ENCODE measurements at places on chromosomes 5 and 9. TPM values are rescaled to one million over a fixed set of nuclear protein-coding genes. Genes with fewer than 3 reads are reported as not detected.

- no peak overlapping the region for H3K27ac ChIP-seq
- H3K4me3 ChIP-seq, result no peak overlapping the region
- no peak for DNase-seq
Measured at GRCh38 chr9:15332939-15333338, 25.9 kb upstream of the TTC39B start.

DNA sequence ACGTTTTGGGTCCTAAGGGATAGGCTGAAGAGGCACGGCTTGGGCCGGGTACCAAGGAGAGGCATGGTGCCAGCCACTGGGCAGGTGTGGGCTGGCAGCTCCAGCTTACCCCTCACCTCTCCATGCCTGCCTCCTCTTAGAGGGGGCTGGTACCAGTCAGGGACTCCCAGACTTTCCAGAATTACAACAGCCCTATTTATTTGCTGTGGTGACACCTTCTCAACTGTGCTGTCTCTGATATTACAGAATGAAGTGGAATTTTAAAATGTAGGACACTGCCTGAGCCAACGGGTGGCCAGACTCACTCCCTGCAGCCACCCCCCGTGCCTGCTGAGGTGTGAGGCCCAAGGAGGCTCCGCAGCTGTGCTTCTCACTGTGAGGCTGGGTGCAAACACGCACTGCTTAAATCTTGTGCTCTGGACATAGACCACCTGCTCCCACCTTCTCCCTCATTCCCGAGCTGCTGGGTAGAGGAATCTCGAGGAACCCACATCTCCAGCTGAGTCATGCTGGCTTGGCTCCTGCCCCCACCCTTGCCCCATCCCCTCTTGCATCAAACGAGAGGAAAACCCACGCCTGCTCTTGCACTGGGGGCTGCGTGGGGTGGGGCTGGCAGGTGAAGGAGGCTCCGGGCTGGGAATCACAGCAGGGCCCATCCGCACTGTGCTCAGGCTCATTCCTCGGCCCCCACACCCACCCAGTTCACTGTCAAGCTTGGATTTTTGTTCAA is 47.9 kb downstream of the PRRT1B start:
- no peak for DNase-seq
- H3K4me3 ChIP-seq, result no peak overlapping the region
- no peaks in the 10 kb centered on the region for H3K27me3 ChIP-seq
- H3K27ac ChIP-seq, result no peak overlapping the region

- no peak for DNase-seq
- H3K27ac ChIP-seq, result peak overlapping the region; percentile 19
- no peaks in the 10 kb centered on the region for H3K27me3 ChIP-seq
- H3K4me3 ChIP-seq, result no peak overlapping the region
- no peaks in the 10 kb centered on the region for H3K36me3 ChIP-seq
Measured at GRCh38 chr9:84285381-84285780, 55.2 kb downstream of the SLC28A3 start.

- H3K27ac ChIP-seq, result no peak overlapping the region
- no peaks in the 10 kb centered on the region for H3K36me3 ChIP-seq
- H3K27me3 ChIP-seq, result no peaks in the 10 kb centered on the region
Measured at GRCh38 chr5:16757989-16758501, 141.2 kb upstream of the RETREG1 start.

DNA sequence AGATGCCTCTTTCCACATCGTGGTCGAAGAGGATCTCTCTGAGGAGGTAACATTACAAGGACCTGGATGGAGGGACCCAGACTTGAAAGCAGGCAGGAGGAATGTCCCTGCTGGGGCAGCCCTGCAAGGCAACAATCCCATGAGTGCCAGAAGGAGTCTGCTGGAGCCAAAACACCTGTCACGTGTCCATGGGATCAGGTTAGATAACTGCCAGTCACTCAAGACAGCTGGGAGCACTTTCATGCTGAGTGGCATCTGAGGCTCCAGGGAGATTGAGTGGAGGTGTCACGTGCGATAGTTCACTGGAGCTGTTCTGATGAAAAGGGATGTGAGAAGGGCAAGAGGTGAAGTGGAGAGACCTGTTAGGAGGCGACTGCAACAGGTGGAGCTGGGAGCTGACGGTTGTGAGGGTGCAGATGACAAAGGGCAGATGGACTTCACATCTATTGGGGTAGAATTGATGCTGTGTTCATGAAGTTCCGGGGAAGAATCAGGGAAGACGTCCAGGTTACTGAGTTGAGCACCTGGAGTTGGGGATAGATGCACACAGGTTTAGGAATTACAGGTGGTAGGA is 68.4 kb downstream of the ICE1 start:
- peaks cover 5% of the 10 kb centered on the region for H3K27me3 ChIP-seq
- H3K27ac ChIP-seq, result no peak overlapping the region
- no peak for DNase-seq
- H3K36me3 ChIP-seq, result peaks cover 2% of the 10 kb centered on the region
- no peak overlapping the region for H3K4me3 ChIP-seq
- H3K4me1 ChIP-seq, result peaks cover 10% of the 10 kb centered on the region

GRCh38 chr9:135605238-135605781 is 34.0 kb downstream of the GLT6D1 start:
- no peaks in the 10 kb centered on the region for H3K4me1 ChIP-seq
- DNase-seq, result peak; percentile 2
- no peak overlapping the region for H3K27ac ChIP-seq

DNA sequence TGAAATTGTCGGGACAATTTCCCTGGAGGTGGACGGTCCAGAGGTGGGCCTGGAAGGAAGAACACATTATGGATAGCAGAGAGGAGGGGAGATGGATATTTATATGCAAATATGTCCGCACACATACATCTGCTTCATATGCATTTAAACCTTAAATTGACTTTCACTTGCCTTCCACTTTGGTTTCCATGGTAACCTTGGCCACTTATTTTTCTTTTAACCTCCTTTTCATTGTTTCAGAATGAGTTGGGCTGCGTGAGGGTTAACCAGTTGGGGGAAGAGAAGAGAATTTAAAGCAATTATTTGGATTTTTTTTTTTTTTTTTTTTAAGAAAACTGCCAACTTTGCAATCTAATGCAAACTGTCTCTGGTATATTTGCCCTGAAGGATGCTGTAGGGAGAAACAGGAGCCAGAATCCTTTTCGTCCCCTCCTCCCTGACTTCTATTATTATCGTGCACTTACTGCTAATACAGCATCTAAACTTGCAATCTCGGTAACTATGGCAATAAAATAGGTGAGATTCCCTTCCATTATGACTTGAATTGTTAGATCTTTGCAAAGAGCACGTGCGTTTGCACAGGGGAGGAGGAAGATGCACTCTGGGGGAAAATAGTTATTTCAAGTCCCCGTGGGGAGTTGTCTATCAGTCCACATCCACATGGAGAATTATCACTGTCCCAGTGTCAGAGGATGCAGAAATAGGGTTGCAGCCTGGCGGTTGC is 35.6 kb downstream of the TLR4 start:
- no peak overlapping the region for H3K4me3 ChIP-seq
- H3K27ac ChIP-seq, result no peak overlapping the region
- no peaks in the 10 kb centered on the region for H3K4me1 ChIP-seq
- H3K36me3 ChIP-seq, result no peaks in the 10 kb centered on the region
- DNase-seq, result no peak
- H3K27me3 ChIP-seq, result peaks cover 8% of the 10 kb centered on the region

DNA sequence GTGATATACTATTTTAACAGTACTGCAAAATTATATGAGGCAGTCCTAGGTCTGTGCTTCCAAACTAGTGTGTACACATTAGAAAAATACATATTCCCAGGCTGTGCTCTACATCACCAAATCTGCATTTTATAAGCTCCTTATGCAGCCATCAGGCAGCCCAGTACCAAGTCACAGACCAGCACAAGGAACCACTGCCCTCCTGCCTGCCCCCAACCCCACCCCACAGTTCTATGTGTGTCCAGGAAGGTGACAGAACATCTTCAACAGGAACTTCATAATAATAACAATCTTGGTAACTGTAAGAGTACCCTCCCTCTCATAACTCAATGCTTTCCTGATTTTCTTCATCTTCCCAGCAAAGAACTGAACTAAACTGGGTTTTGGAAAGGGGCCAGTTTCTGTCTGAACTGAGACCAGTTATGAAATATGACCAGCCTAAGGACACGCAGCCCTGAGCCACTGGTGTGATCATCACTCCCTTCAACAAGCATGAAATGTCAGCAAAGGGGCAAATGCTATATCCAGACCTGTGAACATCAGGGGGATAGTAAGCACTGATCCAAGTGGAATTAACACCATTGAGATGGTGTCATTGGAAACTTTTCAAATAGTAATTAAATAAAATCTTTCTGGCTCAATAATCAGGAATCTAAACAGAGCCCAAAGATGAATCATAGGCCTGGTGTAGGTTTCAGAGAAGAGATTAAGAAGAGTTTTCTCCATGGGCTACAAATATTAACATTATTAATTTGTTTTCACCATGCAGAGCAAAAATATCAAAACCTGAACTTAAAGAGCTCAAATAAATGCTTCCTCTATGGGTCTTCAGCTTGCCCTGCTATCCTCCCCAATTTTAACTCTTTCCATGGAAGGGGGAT is 82.1 kb downstream of the DPYSL3 start:
- no peaks in the 10 kb centered on the region for H3K36me3 ChIP-seq
- no peaks in the 10 kb centered on the region for H3K4me1 ChIP-seq
- H3K27me3 ChIP-seq, result peaks cover 4% of the 10 kb centered on the region
- no peak overlapping the region for H3K27ac ChIP-seq
- no peak overlapping the region for H3K4me3 ChIP-seq

DNA sequence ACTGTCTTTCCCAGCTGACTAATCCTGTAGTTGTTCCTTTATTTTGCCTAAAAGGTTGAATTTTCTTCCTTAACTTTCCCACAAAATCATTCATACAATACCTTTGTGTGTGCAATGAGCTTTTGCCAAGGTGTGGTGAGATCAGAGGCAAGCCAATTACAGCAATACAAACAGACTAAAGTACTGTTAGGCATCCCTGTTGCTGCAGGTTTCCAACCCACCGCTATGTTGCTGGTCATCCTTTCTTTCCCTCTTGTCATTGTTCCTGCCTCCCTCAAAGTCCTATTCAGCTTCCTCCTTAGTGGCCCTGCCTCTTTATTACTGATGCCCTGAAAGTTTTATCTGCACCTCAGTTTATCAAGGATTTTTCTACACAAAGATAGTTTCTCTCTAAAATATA is 22.1 kb downstream of the ITGA2 start:
- peaks cover 5% of the 10 kb centered on the region for H3K27me3 ChIP-seq
- H3K4me1 ChIP-seq, result peaks cover 50% of the 10 kb centered on the region
- no peak for DNase-seq
- H3K27ac ChIP-seq, result no peak overlapping the region

The EGFLAM gene
- total RNA-seq, result not detected
